ENCODE measurements at places on chromosomes 2 and 18.
A peak's percentile ranks its signal among the peaks of the same experiment; 100 is the strongest.

- DNase-seq: no peak
Observed at GRCh38 chr2:3177891-3178577, 199.6 kb downstream of the EIPR1 start.

DNA sequence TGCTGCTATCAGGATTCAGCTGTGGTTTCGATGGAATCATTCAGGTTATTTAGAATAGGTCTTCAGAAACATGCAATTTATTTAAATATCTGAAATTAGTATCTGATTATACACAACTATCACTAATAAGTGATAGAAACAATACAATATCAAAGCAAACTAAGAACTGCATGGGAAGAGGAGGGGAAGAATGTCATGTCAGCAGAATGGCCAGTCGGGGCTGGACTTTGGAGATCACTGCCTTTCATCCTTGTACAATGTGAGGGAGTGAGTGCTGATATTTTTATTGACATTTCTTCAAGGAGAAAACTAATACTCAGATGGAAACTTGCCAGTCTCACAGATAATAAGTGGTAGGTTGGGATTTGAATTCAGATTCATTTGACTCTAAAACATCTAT is 224.0 kb upstream of the LINC00305 start:
- no peak for DNase-seq

GRCh38 chr2:88090446-88091283 is 23.0 kb downstream of the SMYD1 start:
- peak; percentile 36 for DNase-seq

- no peak for DNase-seq
Observed at GRCh38 chr2:181626671-181627070, 30.2 kb downstream of the CERKL start.

DNA sequence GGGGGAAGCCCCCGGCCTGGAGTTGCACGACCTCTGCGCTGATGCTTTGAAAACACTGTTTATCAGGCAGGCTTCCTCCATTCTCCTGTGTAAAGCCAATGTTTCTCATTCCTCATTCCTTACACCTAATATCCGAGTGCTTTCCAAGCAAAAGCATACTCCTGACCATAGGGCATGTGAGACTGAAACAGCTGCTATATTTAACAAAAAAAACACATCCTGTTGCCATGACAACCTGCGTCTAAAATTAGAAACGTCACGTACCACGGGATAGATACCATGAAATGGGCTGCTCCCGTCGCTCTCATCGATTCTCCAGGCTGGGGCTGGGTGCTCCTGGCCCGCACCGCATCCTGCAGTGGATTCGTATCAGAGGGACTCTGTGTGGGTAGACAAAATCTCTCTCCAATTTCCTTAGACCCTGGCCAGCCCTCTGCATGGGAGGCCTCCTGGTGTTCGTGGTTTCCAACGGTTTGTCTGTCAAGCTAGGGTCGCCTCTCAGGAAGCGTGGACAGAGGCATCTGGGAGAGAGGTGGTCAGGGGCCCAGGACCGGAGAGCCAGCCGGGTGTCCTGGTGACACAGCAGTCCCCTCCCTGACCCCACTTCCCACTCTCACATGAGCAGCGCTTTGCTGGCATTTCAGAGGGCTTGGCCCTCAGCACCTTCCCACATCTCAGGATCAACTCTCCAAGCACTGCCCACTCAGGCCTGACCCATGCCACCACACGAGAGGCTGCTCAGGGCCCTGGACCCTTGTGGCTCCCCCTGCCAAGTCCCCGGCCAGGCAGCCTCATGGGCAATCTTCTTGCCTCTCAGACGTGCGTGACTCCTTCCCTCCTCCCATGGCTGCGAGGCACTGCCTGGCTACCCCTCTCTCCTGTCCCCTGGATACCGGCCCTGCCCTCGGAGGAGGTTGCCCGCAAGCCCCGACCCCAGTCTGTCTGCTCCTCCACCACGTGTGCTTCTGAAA is 268.1 kb downstream of the NDUFA10 start:
- no peak for DNase-seq

DNA sequence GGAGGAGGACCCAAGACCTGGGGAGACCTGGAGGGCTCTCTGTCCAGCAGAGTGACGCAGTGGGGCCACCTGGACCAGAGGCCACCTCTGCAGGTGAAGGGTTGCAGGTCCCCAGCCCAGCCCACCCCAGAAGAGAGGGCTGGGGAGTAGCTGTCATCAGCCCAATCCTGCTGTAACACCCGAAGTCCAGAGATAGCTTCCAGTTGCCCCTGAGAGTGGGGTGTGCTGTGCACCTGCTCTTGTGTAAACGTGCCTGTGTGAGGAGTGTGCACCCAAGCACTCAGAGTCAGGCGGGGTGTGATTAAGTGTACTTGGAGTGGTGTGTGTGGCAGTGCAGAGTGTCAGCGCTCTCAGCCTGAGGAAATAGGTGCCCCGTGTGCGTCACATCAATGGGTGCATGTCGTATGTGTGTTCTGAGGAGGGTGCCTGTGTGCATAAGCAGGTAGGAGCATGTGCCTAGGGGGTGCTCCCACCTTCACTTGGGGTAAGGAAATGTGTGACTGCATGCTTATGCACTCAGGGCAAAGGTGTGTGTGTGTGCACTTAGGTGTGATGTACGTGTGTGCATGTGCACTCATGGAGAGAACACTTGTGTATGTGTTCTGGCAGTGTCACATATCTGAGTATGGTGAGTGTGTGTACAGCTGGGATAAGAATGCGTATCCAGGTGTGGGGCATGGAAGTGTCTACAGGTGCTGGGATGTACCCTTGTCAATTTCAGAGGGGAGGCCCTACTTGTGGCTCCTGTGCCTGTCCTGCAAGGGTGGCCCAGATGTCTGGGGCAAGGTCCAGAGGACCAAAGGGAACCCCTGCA is 672 bp downstream of the ATP6V1B1 start:
- no peak for DNase-seq

GRCh38 chr2:151491496-151491895 is 81.8 kb downstream of the RIF1 start:
- DNase-seq: no peak

DNA sequence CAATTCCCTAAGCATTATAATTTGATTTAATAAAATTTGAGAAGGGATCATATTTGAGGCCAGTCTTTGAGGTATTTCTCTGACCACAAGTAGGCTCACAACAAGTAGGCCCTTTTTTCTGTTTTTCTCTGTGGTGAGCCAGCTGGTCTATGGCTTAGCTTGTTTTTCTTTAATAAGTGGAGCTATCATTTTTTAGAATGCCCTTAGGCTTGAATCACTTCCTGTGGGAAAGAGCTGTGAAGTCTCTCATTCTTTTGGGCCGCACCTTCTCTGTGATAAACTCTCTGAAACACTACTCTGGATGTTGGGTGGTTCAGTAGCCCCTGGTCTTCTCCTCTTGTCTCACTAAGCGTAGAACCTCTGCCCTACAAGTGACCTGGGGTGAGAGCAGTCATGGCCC is 235.9 kb downstream of the SUCLG1 start:
- DNase-seq: no peak

- no peak for DNase-seq
Observed at GRCh38 chr18:53944721-53945120, 279.7 kb downstream of the MBD2 start.

GRCh38 chr2:232901736-232902578 is 31.9 kb downstream of the SNORC start:
- DNase-seq: peak; percentile 95

GRCh38 chr2:18403921-18404522 is 156.4 kb downstream of the RDH14 start:
- no peak for DNase-seq

DNA sequence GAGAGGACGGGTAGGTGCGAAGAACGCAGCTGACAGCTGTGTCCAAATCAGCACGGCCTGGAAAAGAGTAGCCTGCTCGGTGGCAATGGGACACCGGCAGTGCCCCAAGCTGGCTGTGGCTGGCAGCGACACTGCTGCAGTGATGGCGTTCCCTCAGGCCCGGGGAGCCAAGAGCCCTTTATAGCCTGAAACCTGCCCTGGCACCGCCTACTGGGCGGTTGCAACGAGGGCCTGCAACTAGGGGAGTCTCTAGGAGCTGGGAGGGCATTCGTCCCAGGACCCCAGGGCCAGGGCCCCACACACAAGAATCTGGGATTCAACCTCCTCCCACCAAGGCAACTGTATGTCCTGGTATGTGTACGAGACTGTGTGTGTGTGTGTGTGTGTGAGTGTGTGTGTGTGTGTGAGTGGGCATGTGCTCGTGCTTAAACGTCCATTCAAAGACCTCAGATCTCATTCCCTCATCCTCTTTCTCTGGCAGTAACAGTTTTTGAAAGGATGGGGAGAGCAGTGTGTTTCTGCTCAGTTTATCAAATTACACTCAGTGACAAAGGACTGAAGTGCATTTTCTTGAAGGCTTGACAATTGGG is 6.8 kb upstream of the CYP26B1 start:
- DNase-seq: no peak

DNA sequence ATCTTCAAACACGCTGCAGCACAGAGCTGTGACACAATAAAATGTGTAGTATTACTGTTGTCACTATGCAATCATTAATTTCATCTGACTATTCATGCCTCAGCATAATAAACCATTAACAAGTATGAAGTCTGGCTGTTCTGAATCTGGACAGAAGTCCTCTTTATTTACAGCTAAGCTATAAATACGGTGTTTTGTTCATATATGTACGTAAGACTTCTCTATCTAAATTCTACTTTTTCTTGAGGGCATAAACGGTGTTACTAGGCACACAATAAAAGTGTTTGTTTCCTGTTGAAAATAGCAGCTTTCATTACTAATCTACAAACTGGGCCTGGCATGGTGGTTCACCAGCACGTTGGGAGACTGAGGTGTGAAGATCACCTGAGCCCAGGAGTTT is 443.8 kb downstream of the NCKAP5 start:
- no peak for DNase-seq

DNA sequence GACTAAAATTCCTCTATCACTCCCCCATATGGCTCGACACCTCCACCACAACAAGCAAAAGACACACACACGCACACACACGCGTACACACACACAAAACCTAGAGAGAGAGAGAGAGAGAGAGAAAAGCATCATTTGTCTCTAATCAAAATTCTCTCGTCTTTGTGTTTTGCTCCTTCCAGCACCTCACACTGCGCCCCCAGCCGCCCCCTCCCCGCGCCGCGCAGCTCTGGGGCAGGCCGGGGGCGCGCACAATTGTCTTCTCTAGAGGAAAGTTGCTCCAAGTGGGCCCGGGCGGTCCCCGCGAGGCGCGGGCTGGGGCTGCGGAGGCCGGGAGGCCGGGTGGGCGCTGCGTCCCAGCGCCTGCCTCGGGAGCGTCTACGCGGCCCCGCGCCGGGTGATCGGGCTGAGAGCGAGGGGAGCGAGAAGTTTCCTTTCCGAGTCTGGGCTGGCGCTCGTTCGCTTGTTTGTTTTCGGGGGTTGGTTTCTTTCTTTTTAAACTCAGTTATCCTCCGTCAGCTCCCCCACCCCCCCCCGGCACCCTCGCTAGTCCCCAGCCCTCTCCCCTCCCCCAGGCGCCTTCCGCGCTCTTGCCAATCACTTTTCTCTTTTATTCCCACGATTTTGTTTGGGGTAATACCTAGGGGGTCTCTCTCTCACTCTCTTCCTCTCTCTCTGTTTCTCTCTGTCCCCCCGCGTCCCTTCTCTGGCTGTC is 4.1 kb downstream of the ZEB2 start:
- DNase-seq: peak; percentile 57

DNA sequence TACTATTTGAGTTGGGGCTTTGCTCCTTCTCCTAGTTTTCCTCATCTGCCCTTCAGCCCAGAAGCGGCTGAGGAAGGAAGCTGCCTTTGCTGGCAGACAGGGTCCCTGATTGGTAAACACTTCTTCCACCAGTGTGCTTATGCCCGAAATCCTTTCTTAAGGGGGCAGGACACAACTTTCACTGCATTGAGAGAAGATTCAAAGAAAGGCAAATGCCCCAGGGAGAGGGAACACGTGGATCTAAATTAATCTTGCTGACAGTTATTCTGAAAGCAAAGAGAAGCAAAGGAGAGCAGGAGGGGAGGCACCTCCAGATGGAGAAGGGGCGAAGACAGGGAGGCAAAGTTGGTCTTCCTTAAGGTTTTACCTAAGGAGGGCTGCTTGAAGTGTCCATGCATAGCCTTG is 92.1 kb upstream of the EFEMP1 start:
- DNase-seq: peak; percentile 52

GRCh38 chr2:8148260-8149006 is 533.4 kb upstream of the ID2 start:
- DNase-seq: peak; percentile 81

- DNase-seq: peak; percentile 43
Observed at GRCh38 chr2:222319586-222320435, 21.0 kb upstream of the PAX3 start.

DNA sequence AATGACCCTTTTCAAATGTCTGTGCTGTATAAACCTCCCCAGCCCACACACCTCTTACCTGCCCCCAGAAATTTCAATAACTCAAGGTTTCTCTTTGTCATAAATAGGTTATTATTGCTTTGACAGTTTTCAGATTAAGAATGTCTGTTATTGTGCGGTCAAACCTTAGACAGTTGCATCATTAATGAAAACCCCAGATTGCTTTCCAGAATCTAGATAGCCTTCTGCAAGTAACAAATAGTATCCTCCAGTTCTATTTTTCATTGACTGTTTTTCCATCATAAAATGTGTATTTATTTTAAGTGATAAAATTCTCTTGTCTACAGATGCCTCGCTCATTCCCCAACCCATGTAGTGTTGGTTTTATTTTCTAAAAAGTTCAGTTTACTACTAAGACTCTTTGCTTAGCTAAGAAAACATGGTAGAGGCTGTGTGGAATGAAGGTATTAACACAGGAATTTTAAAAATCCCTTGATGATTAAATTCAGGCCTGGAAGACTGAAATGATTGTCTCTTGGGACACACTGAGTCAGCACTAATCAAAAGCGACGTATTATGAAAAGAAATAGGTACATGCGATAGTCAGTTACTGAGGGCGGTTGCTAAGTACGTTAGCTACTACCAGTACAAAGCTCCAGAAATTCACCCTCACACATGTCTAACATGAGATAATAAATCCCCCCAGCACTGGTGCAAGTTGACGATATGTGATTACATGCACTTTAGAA is 38.4 kb upstream of the ITGAV start:
- DNase-seq: no peak

- DNase-seq: no peak
Observed at GRCh38 chr2:101306410-101306809, 2.1 kb downstream of the RNF149 start.

GRCh38 chr2:237283131-237283928 is 130.6 kb downstream of the COL6A3 start:
- DNase-seq: peak; percentile 21

GRCh38 chr18:23107718-23108117 is 27.6 kb upstream of the CABLES1 start:
- DNase-seq: no peak

DNA sequence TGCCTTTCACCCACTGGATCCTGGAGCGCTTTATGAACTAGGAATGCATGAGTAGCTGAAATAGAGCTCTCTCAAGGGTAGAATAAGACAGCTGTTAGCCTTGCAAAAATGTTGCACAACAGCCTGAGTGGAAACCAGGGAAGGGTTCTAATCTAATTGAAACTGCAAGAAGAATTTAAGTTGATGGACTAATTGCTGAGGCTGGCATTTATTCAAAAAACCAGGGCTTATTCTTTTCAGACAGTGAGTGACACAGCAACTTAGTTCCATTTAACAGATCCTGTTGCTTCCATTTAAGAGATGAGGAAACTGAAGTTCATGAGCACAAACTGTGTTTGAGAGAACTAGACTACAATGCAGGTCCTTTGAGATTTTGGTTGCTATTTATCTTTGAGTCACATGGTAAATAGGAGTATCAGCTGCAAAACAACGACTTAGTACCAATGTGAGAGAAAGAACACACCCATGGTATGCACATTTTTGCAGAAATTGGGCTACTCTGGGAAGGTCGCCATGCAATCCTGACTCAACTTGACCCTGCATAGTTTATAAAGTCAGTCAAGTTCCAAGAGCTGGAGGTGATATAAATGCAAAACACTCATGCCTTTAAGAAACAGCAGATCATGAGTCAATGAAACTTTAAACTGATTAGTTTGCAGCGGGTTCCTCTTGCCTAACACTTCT is 76.4 kb upstream of the PARD3B start:
- no peak for DNase-seq

Measured in dermis blood vessel endothelial cell (primary cell).